ENCODE measurements at places on chromosomes 5 and 9.

DNA sequence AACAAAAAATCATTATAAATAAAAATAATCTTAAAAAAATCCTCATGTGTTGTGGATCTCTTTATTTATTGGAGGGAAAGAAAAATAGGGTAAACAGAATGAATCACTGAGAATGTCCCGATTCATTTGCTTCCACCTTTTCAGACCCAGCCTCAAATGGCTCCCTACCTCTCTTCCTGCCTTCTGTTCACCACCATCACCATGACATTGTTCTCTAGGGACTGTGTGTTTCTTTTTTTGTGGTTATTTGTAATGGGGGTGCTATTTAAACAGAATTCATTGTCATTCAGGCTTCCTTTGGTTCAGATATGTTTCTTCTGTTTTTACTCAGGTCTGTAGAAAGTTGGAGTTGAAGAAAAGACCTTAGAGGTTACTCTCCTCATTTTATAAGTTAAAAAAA is 198.2 kb downstream of the KIF4B start:
- DNase-seq = no peak

DNA sequence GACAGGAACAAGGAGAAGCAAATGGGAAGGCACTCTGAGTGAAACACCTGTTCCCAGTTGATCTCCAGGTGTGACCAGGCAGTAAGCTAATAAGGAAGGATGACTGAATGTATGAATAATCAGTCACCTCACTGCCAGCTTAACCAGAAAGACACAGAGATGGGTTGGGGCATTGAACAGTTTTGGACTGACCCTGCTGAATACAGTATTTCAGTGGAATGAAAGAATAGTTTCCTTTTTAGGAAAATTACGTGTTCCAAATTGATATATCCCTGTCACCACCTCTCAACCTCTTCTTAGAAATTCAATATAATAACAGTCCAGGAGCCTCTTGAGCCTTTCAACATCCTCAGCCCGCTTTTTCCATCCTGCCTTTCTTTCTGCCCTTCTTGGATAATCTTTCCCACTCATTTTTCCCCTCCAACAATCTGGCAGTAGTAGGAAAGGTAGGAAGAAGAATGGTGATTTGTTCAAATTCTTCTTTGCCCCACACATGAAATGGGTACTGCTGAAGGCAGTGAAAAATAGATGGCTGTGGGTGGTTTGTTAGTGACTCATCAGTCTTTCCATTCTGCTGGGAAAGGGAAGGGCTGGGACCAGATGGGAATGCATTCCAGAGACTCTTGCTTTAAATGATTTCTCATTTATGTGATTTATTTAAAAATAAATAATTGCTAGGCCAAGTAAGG is 117.9 kb downstream of the ZSWIM6 start:
- DNase-seq = no peak

DNA sequence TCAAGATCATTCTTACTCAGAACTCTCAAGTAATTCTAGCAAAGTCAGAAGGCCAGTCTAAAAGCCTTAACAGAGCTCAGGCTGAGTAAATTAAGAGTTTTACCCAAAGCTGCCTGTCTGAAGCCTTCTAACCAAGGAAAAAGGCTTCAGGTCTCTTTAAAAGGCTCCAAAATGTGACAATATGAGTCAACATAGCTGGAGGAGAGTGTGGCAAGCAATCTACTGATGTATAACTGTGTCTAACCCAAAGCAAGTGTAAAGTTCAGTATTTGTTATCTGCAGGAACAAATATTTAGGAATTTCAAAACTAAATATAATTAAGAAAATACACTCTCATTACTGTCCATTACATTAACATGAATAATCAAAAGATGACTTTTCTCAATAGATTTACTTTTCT is 11.0 kb downstream of the ZBTB5 start:
- no peak for DNase-seq

DNA sequence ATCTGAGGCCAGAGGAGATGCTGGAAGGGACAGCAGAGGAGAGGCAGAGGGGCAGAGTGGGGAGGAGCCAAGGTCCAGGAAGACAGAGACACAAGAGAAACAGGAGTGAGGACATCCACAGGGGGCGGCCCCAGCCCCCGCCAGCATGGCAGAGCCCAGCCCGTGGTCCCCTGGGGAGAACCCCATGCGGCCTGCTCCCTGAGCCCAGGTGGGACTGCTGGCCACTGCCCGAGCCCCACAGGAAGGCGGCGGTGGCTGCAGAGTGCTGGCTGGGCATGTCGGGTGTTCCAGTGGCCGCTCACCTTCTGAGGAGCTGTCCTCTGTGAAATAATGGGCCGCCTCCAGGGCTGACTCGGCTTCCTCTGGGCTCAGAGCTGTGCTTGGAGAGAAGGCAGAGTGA is 8.9 kb upstream of the MRNIP start:
- no peak for DNase-seq

DNA sequence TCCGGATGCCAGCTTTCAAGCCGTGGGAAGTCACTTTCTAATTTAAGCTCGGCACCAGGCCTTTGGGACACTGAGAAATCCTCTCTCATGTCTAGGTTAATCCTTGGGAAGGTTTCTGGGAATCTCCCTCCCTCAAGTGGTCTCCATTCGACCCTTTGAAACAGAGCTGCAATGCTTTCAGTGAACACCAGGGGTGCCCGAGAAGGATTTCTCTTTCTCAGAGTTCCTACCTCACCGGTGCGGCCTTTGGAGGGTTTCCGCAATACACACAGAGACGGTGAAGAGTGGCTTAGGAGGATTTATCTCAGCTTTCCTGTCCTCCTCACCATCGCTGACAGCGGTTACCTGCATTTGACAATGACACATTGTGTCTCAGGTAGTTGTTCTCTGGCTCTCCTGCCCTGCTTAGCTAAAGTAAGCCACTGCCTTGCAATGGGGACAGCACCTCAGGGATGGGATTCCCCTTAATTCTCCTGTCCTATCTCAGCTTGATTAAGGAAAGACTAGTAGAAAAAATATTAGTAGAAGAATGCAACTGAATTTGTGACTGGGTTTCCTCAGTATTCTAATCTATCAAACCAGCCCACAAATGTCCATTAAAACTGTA is 180.6 kb downstream of the GABRG2 start:
- no peak for DNase-seq

GRCh38 chr9:97109194-97109811 is 70.4 kb upstream of the CTSV start:
- peak; percentile 21 for DNase-seq

GRCh38 chr9:134889386-134890154 is 9.0 kb downstream of the FCN2 start:
- DNase-seq = no peak
